ENCODE measurements at places on chromosomes 2 and 18.

GRCh38 chr2:166031054-166031453 lies 77.5 kb upstream of the TTC21B start:
- DNase-seq = no peak

DNA sequence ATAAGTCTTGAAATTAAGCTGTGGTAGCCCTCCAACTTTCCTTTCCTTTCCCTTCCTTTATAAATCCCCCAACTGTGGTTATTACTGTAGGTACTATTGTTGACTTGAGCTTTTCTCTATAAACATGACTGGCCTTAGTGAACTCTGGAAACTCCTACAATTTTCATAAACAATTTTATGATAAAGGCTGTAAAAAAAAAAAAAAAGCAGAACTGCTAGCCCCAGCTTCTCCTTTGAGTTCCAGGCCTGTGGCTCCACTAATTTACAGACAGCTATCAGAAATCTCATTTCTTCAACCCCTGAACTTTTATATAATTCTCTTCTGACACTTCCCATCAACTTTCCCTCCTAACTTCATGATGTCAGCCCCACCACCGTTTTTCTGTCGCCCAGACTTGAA lies 174.3 kb downstream of the IKZF2 start:
- DNase-seq = no peak

DNA sequence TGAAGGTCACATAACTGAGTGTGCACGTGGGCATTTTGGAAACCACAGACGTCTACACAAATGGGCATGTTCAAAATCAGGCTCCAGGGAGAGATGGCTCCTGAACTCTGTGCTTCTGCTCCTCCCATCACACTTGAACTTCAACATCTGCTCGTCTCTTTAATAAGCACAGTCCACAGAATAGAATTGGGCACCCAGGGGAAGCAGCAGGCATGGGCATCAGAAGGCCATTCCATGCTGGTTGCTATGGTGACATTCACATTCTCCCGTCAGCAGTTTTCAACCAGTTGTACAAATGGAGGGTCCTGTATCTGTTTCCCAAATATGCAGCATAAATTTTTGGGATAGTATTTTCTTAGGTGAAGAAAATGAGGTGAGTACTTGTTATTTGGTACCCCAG lies 183.7 kb upstream of the COPS8 start:
- no peak for DNase-seq

- no peak for DNase-seq
Measured at GRCh38 chr2:19552270-19552669, 193.8 kb upstream of the OSR1 start.
